Fibroblast of lung (primary cell): ENCODE measurements at places on chromosomes 3 and 15. TPM values are rescaled to one million over a fixed set of nuclear protein-coding genes. Genes with fewer than 3 reads are reported as not detected.
A peak's percentile ranks its signal among the peaks of the same experiment; 100 is the strongest.

- no peak for DNase-seq
Observed at GRCh38 chr3:125594581-125595011, 701 bp downstream of the OSBPL11 start.

DNA sequence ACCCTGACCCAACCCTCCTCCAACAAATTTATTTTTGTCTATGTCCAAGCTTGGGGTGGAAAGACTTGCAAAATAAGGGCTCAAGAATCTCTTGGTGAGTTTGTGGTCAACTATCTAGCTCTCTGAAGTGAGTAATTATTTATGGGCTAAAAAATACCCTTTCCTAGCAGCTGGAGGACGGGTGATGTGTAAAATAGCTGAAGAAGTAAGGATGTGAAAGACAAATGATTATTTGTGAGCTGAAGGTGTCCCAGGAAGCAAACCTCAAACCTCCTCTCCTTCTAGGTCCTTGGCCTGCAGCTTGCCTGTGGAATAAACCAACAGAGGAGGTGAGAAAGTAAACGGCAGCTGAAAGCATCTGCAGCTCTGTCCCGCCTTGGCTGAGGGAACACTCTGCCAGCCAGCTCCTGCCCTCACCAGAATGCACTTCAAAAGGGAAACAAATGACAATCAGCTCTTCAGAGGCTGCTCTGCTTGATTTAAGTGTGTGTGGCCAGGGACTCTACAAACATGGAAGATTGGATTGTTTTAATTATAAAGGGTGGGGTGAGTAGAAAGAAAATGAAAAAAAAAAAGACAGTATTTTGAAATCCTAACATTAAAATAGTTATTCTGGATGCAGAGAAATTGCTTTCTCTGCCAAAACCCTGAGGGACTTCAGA, 60.3 kb downstream of the TM4SF4 start:
- peak; percentile 55 for DNase-seq

DNA sequence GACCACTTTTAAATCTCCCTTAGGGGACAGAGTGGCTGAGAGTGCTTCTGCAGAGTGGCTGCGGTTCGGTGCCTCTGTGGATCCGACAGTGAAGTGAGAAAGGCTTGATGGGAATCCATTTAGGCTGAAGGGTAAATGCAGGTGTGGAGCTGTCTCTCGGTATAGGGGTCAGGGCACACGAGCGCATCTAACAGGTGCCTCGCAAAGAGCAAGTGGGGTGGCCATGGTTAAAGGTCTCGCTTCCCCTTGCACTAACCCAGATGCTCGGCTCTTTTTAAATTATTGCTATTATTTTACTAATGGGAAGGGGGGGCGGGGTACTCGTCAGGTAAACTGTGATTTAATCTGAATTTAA, 598 bp upstream of the GJD2 start:
- DNase-seq: no peak

GRCh38 chr3:78253860-78254259, 1214.0 kb downstream of the ROBO2 start:
- no peak for DNase-seq

- DNase-seq: no peak
Observed at GRCh38 chr15:38593524-38593923, 28.9 kb upstream of the RASGRP1 start.

GRCh38 chr3:66603151-66603611, 102.4 kb upstream of the LRIG1 start:
- DNase-seq: no peak

GRCh38 chr3:131711114-131711768, 208.5 kb upstream of the MRPL3 start:
- no peak for DNase-seq

DNA sequence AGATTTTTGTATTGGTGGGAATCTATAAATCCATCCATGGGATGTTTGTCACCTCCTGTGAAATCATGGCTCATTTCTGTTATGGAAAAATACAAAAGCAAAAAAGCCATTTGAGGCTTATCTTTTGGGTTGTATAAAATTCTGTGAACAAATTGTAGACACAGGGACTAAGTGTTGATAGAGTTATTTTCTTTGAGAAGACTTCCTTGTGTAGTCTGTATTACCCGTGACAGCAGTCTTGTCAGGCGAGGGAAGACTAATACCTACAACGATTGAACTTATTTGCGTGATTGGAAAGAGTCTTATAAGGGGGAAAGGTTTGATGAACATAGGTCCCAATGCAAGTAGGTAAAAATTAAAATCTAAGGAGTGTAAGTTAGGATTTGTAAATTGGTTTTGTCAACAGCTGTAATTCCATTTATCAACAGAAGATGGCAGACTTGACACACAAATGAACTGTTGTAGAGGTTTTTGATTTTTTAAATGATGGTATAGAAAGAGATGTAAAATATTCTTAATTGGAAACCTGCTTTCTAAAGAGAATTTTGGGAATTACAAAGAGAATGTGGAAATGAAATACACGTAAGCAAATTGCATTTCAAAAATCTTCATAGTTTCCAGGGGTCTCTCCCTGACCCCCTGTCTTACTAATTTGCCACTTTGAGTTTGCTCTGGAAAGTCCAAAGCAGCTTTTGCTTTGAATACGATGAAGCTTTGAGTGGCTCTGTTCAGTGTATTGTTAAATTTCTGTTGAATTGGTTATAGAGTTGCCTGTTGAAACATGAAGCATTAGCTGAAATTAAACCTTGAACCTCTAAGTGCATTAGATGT, 33.2 kb downstream of the SLC25A26 start:
- peak; percentile 72 for DNase-seq

GRCh38 chr15:61831505-61831921, 228.7 kb downstream of the VPS13C start:
- DNase-seq: no peak

DNA sequence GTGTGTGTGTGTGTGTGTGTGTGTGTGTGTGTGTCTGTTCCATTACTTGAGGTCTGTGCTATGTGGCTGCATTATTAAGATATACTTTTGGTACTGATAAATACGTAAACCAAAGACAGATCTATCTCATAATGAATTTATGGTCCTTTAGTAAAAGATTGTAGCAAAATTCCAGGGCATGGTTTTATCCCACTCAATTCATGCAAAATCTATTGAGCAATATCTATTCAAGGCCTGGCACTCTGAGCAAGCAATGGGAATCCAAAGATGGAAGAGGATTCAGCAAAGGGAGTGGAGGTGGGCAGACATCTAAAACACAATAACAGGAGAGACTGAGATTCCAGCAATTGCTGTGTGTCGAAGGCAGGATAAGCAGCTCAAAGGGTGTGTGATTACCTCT, 86.8 kb downstream of the RFTN1 start:
- DNase-seq: no peak

DNA sequence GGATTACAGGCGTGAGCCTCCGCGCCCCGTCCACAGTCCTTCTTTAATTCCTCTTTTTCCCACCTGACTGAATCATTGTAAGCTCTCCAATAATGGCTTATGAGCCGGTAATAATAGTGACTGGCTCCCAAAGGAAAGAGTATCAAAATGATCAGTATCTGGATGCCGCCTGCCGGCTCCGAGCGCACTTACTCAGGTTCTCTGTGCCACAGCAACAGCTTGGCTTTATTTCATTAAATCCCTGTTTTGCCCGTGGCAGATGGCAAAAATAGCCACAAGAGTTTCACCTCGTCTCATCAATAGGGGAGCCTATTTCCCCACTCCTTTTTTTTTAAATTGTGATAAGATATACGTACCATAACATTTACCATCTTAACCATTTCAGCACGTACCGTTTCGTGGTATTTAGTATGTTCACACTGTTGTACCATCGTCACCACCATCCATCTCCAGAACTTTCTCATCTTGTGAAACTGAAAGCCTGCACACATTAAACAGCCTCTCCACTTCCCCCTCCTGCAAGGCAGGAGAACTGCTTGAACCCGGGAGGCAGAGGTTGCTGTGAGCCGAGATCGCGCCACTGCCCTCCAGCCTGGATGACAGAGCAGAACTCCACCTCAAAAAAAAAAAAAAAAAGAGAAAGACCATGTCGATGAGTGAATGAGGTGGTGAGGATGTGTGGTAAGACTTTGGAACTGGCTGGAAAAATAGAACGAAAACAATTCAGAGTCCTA, 80.7 kb upstream of the DLG1 start:
- no peak for DNase-seq

DNA sequence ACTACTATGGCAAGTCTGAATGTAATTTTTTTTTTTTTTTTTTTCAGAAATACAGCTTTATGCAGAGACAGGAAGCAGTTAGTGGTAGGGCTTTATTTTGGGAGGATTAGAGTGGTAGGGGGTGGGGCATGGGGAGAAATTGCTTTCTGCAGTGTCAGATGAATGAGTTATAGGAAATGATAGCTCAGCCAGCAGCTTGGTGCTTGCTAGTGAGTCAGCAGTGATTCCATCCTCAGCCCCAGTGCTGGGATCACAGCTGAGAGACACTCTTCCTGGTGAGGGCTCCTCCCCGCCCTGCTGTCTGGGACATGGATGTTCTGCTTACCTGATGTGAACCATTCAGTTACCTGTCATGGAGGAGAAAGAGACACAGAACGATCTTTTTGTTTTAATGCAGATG, 39.6 kb downstream of the SEMA6D start:
- peak; percentile 83 for DNase-seq

- DNase-seq: peak; percentile 58
Observed at GRCh38 chr3:192888190-192888589, 29.5 kb downstream of the MB21D2 start.

DNA sequence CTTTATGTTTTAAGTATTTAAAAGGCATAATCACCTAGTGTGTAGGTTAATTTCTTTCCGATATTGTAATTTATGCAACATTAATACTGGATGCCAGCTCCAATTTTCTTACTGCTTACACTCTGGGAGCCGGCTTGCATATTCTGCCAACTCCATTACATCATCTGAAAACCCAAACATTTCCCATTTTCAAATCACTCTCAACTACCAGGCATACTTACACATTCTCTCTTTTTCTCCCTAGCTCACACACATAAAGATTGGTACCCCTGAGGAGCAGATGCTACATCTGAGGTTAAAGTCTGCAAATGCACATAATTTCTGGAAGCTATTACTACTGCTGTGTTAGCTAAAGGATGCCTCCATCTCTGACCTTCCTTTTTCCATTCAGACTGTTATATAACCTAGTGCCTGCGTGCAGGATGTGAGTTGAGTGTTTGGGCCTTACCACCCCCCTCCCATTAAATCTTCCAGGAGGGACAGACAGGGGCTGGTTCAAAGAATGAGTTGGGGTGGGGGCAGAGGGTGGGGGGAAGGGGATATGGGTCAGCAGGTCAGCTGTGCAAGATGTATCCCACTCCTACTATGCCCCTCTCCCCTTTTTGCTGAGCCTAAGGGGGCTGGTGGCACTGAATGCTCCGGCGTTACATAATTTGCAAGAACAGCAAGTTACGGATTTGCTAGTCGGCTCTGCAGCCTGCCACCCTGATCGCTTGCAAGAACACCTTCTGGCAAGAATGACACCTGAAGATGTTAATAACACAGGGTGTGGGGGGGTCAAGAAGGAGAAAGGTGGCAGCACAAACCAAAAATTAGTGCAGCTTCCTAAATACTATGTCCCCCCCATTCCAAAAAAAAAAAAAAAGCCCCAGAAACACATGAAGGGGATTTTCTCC, 2.5 kb downstream of the RORA start:
- peak; percentile 16 for DNase-seq

Gene CMTM6
- 60.8 and 76.5 TPM in 2 replicates for polyA plus RNA-seq

Gene ASB14
- not detected in 2 replicates for polyA plus RNA-seq

Gene SKOR1
- polyA plus RNA-seq: 0.01 and 0.02 TPM in 2 replicates

Gene CALML4
- 1.5 and 2.0 TPM in 2 replicates for polyA plus RNA-seq

Gene MEIS2
- polyA plus RNA-seq: 37.1 and 40.2 TPM in 2 replicates

Gene RASL12
- polyA plus RNA-seq: 9.1 and 16.9 TPM in 2 replicates

Gene WNT5A
- 78.2 and 224 TPM in 2 replicates for polyA plus RNA-seq

Gene TLR9
- polyA plus RNA-seq: not detected in 2 replicates

Gene SERPINI2
- not detected in 2 replicates for polyA plus RNA-seq
